ENCODE measurements at places on chromosomes 11 and 22.

GRCh38 chr11:125053167-125053566 is 9.9 kb upstream of the SLC37A2 start:
- DNase-seq, result no peak

DNA sequence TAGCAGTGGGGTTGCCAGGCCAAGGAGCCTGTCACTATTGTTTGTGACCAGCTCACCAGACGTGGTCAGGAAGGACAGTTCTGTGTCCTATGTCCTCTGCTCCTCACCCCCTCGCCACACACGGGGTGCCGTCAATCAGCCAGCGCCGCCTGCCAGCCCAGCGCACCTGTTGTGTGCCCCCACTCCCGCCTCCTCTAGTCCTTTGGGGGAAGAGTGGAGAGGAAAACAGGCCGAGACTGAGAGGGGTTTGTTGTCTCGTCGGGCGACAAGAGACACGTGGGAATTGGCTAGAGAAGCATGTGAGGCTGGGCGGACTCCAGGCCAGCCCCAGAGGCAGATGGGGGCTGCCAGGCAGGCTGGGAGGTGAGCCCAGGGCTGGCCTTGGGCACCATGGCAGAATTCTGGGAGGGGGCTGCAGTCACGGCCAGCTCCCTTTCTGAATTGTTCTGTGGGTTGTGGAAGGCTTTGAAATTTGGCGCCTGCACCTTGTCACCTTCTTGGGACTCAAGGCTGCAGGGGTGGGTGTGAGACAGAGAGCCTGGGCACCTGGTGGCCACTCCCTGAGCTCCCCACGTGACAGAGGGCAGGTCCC is 3.1 kb upstream of the KCNQ1OT1 start:
- no peak for DNase-seq

DNA sequence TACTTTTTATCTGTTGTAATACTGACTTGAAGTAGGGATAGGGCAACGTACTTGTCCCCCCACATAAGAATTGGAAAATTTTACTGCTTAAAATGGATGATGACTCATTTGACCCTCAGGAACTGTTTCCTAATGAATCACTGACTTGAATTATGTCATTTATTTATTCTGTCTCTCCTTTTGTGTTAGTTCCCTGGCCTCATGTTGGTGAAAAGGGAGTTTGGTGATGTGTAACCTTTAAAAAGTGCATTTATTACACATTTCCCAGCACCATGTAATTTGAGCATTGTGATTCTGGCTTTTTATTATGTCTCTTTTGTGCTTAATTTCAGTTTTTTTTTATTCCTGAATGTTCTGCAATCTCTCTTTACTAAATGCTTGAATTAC is 20.3 kb upstream of the PGM2L1 start:
- no peak for DNase-seq

GRCh38 chr11:72712168-72712751 is 38.0 kb upstream of the PDE2A start:
- no peak for DNase-seq

DNA sequence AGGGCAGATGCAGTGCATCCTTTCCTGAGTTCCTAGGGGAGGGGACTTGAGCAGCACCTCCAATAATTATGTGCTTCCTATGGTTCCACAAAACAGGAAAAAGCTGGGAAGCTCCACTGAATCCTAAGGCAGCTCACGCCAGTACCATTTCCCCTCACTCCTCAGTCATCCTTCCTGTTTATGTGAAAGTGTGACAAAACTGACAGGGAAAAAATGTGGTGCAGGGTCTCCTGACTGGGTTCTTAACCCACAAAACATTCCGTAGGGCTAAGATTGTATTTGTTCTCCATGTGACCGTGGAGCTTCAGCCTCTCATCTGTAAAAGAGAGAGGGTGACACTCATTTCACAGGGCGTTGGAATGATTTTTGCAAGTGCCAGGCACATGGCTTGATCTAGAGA is 12.2 kb upstream of the LYVE1 start:
- no peak for DNase-seq

GRCh38 chr11:2317354-2318050 is 15.7 kb downstream of the TSPAN32 start:
- DNase-seq, result no peak

DNA sequence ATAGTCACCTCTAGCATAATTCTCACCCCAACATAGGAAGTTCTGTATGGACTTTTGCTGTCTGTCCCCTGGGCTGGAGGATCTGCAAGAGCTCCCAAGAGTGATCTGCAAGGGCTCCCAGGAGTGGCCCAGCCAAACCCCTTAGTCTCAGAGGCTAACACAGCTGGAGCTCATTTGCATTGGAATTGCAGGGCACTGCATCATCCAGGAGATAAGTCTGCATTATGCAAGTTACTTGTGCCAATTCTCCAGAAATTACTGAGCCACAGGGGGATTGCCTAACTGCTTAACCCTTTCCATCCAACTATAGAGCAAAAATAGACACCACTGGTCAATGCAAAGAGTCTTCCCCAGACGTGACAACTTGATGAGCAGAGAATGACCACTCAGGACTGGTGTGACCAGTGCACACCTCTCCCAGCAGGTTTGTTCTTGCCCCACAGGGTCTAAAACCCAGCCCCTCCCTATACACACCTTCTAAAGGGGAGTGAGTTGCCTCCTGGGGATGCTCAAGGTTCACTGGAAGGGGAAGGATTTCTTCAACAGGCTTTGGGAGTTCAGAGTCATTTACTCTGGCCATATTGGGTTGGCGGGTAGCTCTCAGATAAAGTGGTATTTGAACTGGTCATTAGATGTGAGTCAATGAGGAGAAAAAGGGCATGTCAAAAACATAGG is 38.4 kb downstream of the POU2AF3 start:
- DNase-seq, result no peak

DNA sequence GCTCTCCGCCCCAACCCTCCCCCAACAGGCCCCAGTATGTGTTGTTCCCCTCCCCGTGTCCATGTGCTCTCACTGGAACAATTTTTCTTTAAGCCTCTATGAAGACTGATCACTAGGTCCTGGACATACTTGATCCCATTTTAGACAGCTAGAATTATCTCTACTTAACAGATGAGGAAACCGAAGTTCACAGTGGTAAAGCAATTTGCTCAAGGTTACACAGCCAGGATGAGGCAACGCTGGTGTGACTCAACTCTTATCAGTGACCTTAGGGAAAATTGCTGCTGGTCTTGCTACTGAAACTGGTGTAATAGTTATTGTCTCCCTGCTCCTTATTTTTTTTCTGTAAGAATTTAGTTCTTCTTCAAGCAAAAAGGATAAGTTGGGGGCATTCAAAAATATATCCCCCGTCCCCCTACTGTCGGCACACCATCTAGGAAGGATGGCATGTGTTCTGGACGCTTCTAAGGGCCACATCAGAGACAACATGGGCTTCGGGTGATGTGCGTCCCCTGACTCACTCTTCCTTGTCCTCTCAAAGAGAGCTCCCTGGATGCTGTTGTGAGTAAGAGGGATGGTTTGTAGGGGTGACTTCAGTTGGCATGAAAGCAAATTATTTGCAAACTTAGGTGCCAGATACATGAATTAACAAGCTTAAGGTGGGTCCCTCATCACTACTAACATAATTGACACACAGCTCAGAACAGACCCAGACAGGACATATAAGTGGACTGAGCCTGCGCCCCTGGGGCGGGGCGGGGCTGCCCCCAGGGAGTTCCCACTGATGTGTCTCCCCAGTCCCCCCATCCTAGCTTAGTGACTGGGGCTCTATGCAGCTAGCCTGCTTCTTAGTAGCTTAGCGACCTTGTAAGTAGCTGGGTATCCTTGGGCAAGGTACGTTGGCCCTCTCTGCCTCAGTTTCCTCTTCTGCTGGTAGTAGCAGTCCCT is 23.6 kb upstream of the ALX4 start:
- no peak for DNase-seq

GRCh38 chr22:42170946-42171345 is 40.3 kb upstream of the CYP2D6 start:
- no peak for DNase-seq
